ENCODE measurements at places on chromosomes 1 and 21.

GRCh38 chr1:181514298-181515290 is 31.3 kb downstream of the CACNA1E start:
- DNase-seq, result no peak

- no peak for DNase-seq
Measured at GRCh38 chr1:64498325-64498724, 28.4 kb downstream of the CACHD1 start.

- no peak for DNase-seq
Measured at GRCh38 chr1:110375490-110375889, 15.3 kb downstream of the SLC16A4 start.

DNA sequence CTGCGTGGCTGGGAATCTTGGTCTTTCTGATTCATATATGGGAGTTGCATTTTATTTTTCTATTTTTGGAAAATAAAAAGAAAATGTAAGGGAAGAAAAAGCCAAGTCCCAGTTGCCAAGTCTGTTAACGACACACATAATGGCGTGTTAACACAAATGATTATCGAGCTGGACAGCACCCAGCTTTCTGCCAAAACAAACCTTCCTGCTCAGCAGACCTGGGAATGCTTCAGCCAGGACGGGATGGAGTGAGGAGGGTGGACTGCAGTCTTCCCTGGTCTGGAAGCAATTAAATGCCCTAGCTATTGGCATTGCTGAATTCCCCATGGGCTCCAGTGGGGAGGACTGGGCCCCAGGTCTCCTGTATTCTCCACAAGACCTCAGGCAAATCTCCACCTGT is 184.2 kb upstream of the USP24 start:
- no peak for DNase-seq

GRCh38 chr1:230465691-230466090 is 39.6 kb upstream of the PGBD5 start:
- DNase-seq, result no peak

- no peak for DNase-seq
Measured at GRCh38 chr1:92791487-92792066, 6.7 kb upstream of the EVI5 start.

DNA sequence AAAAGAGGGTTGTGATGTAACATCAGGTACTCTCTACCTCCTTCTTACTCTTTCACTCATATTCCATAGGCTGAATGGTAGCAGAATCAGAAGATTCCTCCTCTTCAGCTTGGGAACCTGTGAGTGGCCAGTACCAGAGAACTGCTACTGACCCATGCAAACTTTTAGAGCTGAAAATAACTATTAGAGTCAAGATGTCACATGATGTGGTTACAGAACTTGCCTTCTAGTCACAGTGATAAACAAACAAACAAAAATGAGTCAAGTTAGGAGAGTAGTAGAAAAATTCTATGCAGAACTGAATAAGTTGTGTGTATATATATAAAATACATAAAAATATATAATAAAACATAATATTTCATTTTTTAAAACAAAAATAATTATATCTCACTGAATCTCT is 47.6 kb upstream of the RGS1 start:
- no peak for DNase-seq

DNA sequence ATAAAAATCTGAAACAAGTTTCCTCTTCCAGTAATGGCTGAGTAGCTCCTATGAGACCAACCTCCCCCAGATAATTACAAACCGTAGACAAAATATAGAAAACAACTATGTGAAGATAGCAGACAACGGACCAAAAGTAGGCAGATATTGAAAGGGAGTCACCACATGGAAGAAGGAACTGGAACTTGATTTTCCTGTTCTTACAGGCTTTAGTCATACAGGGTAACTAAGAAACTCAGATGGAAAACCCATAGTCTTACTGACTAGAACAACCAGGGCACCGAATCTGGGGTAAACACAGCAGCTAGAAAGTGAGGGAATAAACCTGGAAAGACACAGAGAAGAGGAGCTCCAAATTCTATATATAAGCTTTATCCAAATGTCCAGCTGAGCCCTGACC is 26.0 kb downstream of the LMX1A start:
- no peak for DNase-seq
